ENCODE measurements at places on chromosomes 16 and 17.

DNA sequence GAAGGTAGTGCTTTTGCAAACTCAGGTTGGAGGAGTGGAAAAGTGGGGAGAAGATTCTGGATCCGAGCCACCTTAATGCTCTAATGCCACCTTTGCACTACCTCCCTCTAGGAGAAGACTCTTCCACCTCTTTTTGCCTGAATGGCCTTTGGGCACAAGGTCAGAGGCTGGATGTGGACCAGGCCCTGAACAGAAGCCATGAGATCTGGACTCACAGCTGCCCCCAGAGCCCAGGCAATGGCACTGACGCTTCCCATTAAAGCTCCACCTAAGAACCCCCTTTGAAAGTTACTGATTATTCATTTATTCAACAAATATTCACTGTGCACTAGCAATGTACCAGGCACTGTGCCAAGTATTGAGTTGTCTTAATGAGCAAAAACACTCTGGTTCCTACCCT lies 3.2 kb downstream of the SHBG start:
- DNase-seq = no peak

GRCh38 chr17:48231995-48232959 lies 124.7 kb downstream of the SNX11 start:
- no peak for DNase-seq

- peak; percentile 78 for DNase-seq
These were observed 2.6 kb downstream of the WNT9B start for GRCh38 chr17:46853896-46854444.

- no peak for DNase-seq
These were observed 3.2 kb downstream of the ACOX1 start for GRCh38 chr17:75975757-75976174.

- DNase-seq = no peak
These were observed 19.7 kb downstream of the SDK2 start for GRCh38 chr17:73624496-73624988.

DNA sequence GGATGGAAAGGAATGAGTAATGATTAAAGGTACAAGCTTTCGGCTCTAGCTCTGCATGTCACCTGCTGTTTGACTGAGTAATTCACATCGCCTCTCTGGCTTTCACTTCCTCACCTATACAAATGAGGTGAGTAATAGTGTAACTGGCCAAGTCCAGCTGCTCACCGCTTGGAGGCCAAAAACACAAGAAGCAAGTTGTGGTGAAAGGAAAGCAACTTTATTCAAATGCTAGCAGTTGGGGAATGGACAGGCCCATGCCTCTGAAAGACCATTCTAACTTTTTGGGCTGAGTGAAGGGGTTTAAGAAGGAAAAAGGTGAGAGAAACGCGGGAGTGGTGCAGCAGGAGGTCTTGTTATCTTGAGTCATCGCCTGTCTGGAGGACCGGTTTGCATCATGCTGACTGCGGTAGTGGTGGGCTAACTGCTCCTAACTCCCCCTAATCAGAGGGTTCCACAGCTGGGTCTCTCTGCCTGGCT lies 45.7 kb upstream of the CSNK2A2 start:
- DNase-seq = no peak

DNA sequence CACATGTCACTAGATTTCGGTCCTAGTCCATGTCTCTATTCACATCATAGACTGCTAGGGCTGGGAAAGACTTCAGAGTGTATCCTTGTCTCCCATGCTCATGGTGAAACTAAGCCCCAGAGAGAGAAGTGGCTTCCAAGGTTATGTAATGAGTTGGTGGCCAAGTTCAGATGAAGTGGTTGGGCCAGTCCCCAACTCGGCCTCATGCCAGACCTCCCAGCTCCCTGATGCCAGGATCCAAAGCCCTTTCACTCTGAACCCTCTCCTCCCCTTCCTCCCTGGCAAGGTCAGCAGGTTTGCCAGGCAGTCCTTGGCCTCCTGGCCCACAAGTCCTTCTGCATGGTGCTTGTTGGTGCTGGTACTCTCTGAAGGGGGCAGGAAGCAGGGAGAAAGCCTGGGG lies 189.7 kb downstream of the AXIN2 start:
- DNase-seq = no peak

GRCh38 chr17:59388069-59388556 lies 56.7 kb downstream of the YPEL2 start:
- DNase-seq = no peak

GRCh38 chr17:80785477-80786178 lies 206.0 kb upstream of the CHMP6 start:
- no peak for DNase-seq

- peak; percentile 49 for DNase-seq
These were observed 211.6 kb upstream of the FOXF1 start for GRCh38 chr16:86298758-86299134.
